ENCODE measurements at places on chromosomes 4 and X.

GRCh38 chrX:129934461-129934860, 28.5 kb downstream of the UTP14A start:
- no peak for DNase-seq

DNA sequence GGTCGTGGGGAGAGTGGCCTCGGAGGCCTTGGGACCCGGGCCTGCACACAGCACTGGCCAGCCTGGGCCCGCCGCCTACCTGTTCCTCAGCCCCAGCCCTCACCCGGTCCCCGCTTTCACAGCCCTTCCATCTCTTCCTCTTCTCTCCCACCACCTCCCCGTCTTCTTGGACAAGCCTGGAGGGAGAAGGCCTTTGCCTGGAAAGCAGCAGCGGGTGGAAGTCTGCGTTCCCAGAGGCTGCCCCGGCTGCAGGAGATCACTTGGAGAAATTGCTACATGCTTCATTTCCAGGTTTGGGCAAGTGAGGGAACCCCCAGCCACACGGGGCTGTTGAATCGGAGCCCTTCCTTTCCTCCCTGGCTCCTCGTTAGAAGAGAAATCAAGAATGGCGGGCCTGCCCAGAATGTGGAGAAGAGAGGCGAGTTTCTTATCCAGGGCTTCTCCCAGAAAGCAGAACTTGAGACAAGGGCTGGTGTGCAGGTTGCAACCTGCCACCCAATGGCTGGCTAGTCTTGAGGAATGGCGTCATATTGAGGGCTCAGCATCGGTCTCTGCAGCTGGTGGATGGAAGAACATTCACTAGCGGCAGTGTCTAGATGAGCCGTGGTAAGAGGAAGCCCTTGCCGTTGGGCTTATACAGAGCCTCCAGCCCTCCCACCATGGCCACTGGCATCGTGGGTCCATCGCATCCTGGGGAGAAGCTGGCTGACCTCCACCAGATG, 1.2 kb upstream of the PDZD4 start:
- DNase-seq = no peak

DNA sequence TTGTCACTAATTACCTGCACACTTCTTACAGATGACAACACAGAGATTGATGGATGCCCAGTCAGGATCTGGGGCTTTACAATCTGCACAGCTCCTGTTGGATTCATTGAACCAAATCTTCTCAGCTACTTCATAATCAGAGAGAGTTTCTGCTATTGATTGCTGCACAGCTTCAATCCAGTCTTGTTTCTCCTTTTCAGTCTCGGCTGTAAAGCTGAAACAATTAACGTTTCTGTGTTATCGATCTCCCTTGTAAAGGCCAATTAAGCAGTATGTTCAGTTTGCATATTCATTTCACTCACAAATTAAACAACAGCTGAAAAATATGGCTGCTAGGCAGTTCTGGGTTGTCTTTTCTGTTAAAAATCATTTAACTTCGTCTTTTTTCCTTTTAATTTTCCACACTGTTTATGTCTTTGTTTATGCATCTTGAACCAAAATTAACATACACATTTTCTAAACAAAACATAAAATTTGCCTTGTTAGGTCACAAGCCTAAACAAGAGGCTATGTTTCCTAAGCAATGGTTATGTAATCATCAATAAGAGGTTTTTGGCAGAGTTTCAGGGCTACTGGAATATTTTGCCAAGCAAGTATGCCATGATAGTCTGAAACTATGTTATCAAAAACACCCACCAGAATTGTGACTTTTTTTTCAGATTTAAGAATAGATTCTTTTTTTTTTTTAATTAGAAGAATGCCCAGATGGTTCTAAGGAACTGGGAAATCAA, 79.2 kb downstream of the ARAP2 start:
- DNase-seq = no peak

- peak; percentile 55 for DNase-seq
These were observed 18.1 kb upstream of the APBB2 start for GRCh38 chr4:41232406-41232805.

DNA sequence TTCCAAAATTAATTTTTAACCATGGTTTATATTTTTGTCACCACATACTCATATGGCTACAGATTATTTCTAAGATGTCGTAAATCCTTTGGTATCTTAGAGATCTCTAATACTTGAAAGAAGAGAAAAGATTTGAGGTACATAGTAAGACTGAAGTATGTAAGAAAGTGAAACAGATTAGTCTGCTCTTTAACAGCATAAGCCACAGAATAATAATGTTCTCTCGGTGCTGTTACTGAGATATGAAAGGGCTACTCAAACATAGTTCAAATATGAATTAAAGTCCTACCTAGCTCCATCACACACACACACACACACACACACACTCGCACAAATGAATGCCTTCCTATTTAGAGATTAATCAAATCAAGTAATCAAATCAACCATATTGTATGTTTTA, 274.1 kb upstream of the PCDH18 start:
- no peak for DNase-seq

GRCh38 chrX:111180750-111181240, 84.8 kb downstream of the PAK3 start:
- no peak for DNase-seq
